ENCODE measurements at places on chromosomes 1 and 21.

DNA sequence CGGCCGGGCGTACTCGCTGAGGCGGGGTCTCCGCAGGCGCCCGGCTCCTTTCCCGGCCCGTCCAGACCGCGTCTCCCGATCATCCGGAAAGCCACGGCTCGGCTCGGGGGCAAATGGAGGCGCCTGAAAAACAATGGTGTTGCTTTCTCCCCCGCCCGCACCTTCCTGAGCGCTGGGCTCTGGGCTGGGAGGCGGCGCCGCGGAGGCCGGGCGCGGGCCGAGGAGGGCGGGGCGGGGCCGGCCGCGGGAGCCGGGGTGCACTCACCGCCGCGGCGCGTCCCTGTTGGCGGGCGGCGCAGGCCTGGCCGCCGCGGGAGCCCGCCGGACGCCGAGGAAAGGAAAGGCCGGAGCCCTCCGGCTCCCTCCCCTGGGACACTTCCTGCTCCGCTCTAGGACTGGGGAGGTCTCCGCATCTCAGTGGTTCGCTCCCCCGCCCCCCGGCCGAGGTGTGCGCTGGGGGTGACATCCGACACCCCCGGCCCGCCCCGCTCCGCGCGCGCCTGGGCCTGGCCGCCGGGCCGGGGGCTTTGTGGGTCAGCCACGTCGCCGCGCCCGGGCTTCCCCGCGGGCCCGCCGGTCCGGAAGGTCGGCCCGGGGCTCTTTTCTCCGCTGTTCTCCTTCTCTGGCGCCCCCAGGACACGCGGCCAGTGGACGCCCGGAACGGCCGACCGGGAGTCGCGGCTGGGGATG lies at the start of gene ZNF496:
ZNF496 (minus strand) TSS at position 343 of the 690 bp plus-strand sequence. CDS start 2,289 bp downstream, outside the sequence.
- peak; percentile 51 for DNase-seq

DNA sequence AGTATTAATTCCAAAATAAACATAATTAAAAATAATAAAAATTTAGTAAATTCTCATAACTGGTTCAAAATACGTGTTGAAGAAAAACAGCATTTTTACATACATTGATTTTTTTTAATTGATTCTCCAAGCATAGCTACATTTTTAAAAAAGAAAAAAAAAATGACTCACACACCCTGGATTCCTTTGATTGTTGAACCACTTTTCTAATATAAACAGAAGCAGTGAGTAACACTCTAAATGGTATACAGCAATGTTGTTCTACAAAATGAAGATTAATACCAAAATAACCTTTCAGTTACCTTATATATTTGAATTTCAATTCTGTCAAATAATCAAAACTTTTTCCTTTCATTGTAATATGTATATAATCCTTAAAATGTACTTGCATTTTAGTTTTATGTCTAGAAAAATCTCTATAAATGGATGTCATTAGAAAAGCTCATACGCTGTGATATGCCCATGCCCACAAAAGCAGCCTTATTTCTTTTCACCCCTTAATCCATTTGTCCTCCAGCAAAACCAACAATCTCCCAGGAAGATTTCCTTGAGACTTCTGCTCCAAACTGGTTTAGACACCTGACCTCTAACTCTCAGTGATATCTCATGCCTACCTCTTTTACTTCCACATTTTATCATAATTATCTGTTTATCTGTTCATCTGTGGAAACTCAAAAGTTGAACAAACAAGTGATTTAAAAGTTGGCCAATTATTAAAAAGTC lies 246.4 kb upstream of the NR5A2 start:
- DNase-seq: no peak

DNA sequence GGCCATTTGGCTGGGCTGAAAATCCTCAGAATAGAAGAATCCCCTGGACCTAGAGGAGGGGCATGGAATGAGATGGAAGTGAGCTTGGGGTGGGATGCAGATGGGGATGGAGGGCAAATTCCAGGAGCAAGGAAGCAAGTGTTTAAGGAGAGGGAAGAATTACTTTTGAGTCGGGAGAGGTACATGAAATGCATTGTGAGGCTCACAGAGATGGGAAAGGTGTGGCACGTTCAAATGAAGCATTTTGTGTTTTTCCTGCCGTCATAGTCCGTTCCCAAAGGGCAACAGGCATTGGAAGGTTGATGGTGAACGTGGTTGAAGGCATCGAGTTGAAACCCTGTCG lies 30.5 kb downstream of the ATP5PO start:
- no peak for DNase-seq

DNA sequence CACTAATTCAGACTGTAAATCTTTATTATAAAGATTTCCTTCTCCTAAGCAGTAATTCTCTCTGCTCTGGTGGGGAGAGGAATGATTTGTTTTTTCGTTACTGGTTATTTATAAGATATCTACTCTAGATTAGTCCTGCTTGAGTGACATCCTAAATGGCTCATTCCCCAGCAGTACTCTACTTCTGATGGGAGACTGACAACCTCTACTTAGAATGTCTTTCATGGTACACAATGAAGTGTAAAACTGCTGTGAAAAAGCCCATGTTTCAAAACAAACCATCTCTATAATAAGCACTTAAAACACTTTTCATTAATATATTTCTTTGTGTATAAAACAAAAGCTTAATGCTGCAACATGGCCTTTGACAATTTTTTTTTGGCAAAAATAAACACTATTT lies 33.9 kb upstream of the ESRRG start:
- no peak for DNase-seq

DNA sequence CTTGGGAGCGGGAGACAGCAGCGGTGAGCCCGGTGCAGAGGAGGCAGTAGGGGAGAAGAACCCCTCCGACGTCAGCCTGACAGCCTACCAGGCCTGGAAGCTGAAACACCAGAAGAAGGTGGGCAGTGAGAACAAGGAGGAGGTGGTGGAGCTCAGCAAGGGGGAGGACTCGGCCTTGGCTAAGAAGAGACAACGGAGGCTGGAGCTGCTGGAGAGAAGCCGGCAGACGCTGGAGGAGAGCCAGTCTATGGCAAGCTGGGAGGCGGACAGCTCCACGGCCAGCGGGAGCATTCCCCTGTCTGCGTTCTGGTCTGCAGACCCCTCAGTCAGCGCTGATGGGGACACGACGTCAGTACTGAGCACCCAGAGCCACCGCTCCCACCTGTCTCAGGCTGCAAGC lies 32.9 kb downstream of the STYXL2 start:
- no peak for DNase-seq

DNA sequence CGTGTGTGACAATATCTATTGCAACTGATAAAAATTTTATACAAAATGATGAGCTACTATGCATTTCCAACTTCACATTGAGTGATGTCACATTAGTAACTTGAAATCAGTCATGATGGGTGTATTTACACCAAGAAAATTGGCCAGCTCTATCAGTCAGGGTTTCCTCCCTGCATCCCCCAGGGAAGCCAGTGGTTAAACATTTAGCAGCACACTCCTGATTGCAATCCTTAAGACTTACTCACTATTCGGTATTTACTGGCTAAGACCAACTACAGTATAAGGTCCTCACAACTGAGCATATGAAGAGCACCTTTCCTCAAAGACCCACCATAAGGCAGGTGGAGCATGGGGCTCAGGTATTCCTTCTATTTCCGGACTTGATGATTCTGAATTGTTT lies 41.3 kb upstream of the PTGFRN start:
- no peak for DNase-seq

GRCh38 chr1:93591676-93592550 lies 89.7 kb downstream of the BCAR3 start:
- no peak for DNase-seq

- no peak for DNase-seq
These were observed 21.4 kb downstream of the FRRS1 start for GRCh38 chr1:99745061-99745460.

DNA sequence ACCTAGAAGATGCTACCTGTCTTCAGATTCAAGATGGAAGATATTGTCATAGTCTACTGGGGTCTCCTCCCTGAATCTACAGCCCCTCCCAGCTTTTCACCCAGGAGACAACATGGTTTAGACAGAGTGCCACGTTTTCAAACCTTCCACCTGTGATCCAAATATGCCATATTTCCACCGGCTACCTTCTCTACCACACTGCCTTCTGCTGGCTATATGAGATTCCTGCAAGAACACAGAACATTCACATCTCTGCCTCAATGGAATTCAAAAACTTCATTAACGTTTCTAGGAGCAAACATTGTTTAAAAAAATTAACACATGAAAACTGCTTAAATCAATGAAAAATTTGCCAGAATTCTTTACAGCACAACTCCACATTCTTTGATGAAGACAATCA lies 12.9 kb upstream of the LELP1 start:
- no peak for DNase-seq

DNA sequence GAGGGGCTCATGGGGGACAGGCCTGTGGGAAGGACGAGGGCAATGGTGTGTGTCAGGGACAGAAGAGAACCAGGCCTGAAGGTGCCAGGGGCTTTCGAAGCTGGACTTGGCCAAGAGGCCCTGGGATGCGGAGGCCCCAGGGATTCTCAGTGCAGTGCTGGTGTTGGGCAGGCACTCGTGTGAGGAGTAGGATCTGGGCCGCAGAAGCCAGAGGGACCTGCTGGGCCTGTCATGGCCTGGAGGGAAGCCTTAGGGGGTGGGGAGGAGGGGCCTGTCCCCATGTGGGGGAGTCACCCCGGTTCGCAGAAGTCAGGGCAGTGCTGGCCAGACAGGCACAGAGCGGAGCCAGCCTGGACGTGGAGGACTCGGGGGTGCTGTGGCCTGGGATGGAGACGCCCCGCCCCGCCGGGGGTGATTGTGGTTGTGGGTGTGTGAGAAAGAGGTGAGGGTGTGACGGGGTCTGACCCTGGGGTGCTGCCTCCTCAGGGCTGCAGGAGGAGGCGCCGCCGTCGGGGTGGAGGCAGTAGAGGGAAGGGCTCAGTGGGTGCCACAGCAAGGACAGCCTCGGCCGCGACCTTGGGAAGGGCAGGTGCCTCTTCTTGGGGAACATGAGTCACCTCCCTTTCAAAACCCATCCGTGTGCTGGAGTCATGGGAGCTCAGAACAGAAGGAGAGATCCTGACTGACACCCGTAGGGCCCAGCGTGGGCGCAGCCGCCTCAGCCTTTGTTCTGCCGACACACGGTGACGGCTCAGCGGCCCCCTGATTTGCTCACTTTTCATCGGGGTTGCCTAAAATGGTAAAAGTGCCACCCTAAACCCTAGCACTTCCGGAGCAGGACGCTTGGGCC lies 33.9 kb downstream of the FAAP20 start:
- no peak for DNase-seq

GRCh38 chr21:19921211-19921610 lies 1077.0 kb upstream of the NCAM2 start:
- no peak for DNase-seq

- no peak for DNase-seq
These were observed 66.3 kb downstream of the RABGAP1L start for GRCh38 chr1:174225499-174226204.

DNA sequence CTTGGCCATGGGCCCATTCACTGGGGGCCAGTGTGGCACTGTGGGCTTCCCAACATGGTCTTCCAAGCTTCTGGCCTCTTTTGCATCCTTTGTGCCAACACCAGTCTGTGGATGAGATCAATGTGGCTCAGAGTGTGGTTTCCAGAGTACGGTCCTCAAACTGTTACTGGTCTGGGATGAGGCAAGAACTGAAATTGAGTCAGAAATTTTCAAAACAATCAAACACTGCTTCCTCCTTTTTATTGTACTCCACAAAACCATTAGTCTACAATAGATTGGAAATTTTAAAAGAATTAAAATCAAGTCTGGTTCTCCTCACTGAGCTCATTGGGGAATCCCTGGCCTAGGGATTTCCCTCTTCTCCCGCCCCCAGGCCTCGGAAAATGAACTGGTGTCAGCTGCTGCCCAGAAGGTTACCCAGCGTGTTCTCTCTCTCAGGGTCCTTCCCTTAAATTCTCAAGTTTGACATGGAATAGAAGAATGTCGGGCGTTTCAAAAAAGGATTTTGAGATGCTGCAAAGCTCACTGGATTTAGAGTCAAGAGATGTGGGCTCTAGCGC lies 222.0 kb downstream of the SDCCAG8 start:
- DNase-seq: no peak

- DNase-seq: no peak
These were observed 359.8 kb upstream of the KAZN start for GRCh38 chr1:14238472-14239307.

- no peak for DNase-seq
These were observed 74.3 kb upstream of the NBL1 start for GRCh38 chr1:19569786-19570185.

GRCh38 chr1:5639106-5639722 lies 353.0 kb downstream of the NPHP4 start:
- DNase-seq: no peak

- peak; percentile 15 for DNase-seq
These were observed at the start of gene CDK18 for GRCh38 chr1:205504311-205505075. CDK18 (plus strand) TSS chr1:205504669; CDS start chr1:205523168, 18,499 bp downstream.

DNA sequence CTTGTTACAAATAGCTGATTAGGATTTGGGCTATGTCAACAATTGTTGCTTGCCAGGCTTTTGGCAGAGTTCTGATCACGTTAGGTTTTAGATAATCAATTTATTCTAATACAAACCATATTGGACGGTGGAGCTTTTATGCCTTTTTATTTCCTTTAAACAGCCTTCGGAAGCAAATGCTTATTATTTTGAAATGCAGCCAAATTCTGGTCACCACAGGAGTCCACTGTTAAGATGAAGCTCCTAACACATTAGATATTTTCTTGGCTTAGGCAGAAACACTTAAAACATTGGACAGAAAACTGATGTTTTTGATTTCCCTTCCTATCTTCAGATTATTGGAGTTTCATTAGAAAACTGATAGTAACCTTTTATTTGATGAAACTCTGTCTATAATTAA lies 82.9 kb downstream of the CENPF start:
- no peak for DNase-seq

- DNase-seq: no peak
These were observed 12.5 kb upstream of the REN start for GRCh38 chr1:204178487-204179281.

GRCh38 chr21:37566790-37567615 lies 200.4 kb downstream of the DYRK1A start:
- no peak for DNase-seq

All from CD4-positive, alpha-beta T cell treated with Interleukin-4 for 4 hours (primary cell).